ENCODE measurements at places on chromosomes 11 and 22.

GRCh38 chr11:117817368-117818040 is 7.0 kb downstream of the FXYD2 start:
- DNase-seq = no peak

DNA sequence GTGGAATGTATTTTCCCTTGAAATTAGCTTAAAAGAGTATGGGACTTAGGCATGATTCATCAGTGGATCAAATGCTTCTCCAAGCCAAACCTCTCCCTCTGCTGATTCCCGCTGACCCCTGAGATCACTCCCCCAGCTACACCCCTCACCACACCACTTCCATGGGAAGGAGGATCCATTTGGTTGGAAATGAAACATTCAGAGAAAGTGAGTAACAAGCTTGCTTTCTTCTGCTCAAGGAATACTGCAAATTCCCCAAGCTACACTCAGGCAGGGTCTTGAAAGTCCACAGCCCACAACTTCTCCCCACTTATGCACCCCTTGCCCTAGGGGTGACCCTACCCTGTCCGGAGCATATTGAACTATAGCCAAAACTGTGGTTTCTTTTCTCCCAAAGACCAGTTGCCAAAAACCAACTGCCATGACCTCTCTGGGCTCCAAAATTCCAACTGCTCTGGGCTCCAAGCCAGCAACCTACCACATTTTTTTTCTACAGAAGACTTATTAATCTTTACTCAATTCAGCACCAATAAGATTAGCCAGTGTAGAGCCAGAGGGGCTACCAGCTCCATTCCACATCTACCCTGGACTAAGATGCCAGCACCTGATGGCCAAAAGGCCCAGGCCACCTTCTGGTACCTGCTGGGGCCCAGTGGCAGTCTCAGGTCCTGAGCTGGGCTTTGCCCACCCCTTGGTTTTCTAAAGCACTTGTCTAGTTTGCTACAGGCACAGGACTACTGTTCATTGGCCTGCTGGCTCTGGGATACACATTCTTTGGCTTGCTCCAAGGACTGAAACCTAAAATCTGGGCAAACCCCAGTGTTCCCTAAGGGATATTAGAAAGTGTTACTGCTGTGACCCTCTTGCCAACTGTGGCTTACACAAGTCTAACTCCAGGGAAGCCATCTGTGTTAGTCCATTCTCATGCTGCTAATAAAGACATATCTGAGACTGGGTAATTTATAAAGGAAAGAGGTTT is 101.1 kb downstream of the MICAL3 start:
- no peak for DNase-seq

- DNase-seq = no peak
Observed at GRCh38 chr22:39146256-39147101, 6.0 kb downstream of the CBX7 start.

DNA sequence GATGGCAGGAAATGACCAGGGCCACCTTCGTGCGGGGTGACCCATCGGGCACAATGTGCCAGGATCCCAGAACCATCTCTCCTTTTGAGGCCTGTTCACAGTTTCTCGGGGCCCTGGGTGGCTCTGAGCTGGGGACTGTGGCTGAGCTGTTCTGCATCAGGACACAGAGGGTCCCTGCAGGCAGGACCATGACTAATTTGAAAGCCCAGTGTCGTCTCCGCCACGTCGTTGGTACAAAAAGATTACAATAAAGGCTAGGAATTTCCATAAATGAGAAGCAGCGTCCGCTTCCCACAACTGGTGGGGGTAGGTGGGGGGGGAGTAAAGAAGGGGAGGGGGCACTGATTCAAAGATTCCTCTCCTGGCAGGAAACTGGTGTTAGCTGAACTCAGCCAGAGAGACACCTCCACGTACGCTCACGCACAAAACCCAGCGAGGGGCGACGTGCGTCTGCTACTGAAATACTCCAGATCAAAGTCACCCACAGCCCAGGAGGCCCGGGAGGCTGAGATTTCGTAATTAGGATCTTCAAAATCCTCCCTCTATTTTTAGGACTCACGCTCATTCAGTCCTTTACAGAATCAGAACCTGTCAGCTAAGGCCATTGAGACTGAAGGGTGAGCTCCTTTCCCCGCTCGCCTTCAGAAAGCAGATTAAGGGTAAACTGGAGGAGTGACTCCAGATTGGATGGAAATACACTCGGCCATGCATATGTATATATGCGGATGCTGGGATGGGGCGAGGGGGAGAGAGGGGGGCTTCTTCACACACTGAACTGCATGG is 11.0 kb downstream of the MN1 start:
- no peak for DNase-seq

- DNase-seq = no peak
Observed at GRCh38 chr22:22357024-22357883, 112.7 kb downstream of the VPREB1 start.

DNA sequence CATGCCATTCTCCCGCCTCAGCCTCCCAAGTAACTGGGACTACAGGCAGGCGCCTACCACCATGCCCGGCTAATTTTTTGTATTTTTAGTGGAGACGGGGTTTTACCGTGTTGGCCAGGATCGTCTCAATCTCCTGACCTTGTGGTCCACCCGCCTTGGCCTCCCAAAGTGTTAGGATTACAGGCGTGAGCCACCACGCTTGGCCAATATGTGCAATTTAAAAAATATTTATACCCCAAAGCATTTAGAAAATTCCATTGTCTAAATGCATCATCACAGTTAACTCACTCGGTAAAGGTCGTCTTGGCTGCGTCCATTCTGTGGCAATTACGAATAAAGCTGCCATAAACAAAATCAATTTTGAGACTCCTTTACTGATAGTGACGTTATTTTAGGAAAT is 36.2 kb downstream of the EP300 start:
- no peak for DNase-seq

DNA sequence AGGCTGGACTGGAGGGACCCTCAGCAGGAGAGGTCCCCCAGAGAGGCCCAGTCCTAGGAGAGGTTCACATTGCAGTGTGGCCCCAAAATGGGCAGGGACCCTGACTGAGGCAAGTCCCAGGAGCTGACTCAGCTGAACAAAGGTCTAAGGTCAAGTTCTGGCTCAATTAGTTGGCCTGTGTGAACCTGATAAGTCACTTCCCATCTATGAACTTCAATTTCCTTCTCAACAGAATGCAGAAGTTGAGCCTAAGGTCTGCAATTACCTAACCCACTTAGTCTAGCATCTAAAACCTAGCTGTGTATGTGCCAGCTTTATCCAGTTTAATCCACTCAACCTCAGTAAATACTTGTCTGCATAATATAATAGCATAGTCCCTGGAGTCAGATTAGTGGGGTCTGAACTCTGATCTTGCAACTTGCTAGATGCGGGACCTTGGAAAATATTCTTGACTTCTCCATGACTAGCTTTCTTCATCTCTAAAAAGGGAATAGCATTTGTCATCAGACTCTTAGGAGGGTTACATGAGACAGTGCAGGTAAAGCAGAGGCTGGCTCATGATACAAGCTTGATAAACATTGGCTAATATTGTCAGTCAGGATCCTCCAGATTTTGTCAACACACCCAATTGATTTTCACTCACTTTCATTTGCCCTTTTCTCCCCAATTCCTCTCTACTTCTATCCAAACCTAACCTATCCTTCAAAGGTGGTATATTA is 465.5 kb downstream of the INSC start:
- no peak for DNase-seq

DNA sequence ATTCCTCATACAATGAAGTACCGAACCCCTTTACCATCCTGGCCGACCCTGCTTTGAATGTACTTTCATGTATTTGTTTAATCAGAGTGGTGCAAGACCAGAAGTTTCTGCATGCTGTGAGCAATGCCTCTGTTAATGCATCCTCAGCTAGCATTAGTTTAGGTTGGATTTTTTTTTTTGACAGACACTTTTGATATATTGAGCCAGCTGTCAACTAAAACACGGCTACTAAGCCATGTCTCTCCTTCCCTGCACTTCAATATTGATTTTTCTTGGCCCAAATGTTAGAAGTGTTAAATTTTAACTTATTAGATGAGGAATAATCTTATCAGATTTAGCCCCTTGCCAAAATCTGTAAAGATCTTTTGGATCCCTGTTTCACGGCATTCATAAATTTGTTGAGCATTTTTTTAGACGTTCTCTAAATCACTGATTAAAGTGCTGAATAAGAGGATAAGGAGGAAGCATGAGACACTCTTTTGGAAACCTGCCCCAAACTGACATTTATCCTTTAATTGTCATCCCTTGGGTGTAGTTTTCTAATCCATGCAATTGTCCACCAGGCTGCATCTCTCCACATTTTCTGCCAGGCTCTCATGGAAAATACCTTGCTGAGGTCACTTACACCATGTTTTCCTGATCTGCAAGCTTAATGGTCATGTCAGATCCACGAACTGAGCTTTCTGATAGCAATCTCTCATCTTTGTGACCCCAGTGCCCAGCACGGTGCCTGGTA is 130.7 kb downstream of the FEZ1 start:
- DNase-seq = no peak

DNA sequence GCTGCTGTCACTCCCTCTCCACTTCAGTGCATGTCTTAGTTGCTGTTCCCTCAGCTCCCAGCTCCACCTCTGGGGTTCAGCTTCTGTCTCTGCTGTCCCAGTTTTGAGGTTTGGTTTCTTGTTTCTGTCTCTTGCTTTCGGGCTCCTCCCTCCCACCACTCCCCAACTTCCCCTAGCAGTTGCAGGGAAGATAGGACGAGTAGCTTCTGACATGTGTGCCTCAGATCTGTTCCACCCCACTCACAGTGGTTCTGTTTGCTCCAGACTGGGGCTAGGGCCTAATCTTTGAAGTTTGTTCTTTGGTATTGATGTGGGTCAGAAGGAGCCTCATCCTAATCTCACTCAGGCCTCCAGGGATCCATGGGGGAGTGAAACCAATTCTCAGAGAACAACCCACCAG is 2.6 kb upstream of the RRM1 start:
- no peak for DNase-seq

DNA sequence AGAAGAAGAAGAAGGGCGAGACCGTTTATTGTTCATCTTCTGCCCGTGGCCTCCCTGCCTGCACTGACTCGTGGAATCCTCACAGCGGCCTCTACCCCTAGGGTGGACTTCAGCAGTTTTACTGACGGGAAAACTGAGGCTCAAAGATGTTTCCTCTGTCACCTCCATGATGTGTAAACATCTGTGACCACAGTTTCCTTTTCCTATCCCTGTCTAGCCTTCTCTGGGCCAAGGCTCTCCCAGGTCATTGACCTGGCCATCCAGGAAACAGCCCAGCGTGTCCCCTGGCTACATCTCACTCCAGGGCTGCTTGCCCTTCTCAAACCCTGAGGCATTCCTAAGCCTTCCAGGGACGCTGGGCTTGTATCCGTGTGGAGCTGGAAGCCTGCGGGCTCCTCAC is 49.0 kb upstream of the GCAT start:
- no peak for DNase-seq

GRCh38 chr22:27073601-27074425 is 416.4 kb downstream of the MIAT start:
- DNase-seq = no peak

GRCh38 chr22:50486561-50487289 is at the start of gene MIOX:
MIOX (plus strand) TSS chr22:50486859; CDS start chr22:50486898, 39 bp downstream.
- DNase-seq = no peak

GRCh38 chr22:19639610-19640135 is 74.6 kb upstream of the SEPTIN5 start:
- DNase-seq = no peak

DNA sequence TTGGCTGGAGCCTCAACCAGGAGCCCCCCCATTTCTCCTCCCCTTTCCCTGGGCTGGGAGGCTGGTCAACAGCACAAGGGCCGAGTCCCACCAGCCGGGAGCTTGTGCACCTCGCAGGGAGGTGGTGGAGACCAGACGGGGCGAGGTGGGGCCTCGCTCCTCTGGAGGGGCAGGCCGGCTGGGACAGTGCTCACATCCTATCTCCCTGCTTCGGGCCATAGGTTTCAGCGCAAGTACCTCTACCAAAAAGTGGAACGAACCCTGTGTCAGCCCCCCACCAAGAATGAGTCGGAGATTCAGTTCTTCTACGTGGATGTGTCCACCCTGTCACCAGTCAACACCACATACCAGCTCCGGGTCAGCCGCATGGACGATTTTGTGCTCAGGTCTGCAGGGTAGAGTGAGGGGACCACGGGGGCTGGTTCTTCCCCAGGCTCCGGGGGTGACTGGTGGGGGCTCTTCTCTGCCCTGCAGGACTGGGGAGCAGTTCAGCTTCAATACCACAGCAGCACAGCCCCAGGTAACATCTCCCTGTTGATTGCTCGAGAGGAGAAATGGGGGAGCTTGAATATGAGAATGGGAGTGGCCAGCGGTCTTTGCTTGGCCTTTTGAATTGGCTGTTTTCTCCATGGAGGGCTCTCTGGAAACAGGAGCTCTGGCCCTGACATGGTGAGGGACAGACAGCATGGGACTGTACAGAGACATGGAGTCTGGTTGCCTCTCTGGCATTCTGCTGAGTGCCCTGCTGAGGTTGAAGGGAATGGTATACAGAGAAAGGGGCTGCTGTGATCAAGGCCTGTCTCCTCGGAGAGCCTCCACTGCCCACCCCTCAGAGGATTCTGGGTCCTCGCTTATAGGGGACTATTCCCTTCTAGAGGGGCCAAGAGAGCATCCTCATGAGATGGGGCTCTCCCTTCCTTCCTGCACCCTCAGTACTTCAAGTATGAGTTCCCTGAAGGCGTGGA is 3.3 kb downstream of the SIDT2 start:
- DNase-seq = no peak

GRCh38 chr11:133570376-133570775 is 38.1 kb upstream of the OPCML start:
- no peak for DNase-seq

- DNase-seq = no peak
Observed at GRCh38 chr11:81839016-81839415, 894.6 kb downstream of the FAM181B start.

DNA sequence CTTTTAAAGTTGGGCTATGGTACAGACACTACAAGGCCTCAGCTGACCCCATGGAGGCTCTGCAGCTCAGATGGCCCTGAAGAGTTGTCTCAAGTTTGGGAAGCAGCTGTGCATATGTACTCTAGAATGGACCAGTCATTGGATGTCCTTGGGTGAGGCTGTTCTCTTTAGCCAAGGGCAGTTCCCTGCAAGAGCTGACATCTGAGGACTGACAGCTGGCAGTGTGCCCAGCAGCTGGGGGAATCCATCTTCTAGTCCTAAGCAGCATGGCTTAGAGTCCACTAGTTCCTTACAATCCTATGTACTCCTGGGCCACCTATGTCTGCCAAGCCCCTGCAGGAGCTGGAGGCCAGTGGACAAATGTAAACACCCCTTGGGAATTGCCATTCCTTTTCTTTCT is 76.5 kb downstream of the C11orf91 start:
- no peak for DNase-seq

DNA sequence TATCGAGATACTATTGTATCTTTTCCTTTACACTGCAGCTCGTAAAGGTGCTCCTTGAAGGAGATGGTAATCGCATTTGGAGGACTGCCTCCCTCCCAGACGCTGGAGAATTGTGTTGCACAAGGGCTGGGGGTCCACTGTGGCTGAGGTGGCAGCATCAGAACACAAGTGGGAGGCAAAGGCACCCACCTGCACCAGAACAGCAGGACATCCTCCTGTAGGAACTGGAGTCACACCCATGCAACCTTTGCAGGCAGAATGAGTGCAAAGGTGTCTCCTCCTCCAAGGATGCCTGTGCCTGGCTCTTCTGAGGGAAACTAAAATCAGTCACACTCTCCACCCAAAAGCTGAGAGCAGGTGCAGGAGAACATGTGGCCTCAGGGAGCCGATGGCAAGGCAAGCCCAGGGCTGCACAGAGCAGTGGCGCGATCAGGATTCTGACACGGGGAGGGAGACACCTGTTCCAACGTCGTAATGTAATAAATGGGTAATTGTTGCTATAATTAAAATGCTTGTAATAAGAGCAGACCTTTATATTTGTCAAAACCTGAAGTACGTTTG is 1501.4 kb downstream of the TBC1D22A start:
- no peak for DNase-seq
